ENCODE measurements at places on chromosomes 4 and X. TPM values are rescaled to one million over a fixed set of nuclear protein-coding genes. Genes with fewer than 3 reads are reported as not detected.

Gene NPY5R
- total RNA-seq: 0.29 TPM

- no peak overlapping the region for H3K4me3 ChIP-seq
- no peaks in the 10 kb centered on the region for H3K27me3 ChIP-seq
- no peaks in the 10 kb centered on the region for H3K36me3 ChIP-seq
- H3K27ac ChIP-seq: no peak overlapping the region
Measured at GRCh38 chr4:2619459-2619858, 83.0 kb downstream of the FAM193A start.

GRCh38 chr4:140097572-140097971 is 56.4 kb downstream of the MAML3 start:
- H3K36me3 ChIP-seq: no peaks in the 10 kb centered on the region
- no peak overlapping the region for H3K4me3 ChIP-seq
- H3K4me1 ChIP-seq: peaks cover 44% of the 10 kb centered on the region
- peak overlapping the region; percentile 79 for H3K27ac ChIP-seq

DNA sequence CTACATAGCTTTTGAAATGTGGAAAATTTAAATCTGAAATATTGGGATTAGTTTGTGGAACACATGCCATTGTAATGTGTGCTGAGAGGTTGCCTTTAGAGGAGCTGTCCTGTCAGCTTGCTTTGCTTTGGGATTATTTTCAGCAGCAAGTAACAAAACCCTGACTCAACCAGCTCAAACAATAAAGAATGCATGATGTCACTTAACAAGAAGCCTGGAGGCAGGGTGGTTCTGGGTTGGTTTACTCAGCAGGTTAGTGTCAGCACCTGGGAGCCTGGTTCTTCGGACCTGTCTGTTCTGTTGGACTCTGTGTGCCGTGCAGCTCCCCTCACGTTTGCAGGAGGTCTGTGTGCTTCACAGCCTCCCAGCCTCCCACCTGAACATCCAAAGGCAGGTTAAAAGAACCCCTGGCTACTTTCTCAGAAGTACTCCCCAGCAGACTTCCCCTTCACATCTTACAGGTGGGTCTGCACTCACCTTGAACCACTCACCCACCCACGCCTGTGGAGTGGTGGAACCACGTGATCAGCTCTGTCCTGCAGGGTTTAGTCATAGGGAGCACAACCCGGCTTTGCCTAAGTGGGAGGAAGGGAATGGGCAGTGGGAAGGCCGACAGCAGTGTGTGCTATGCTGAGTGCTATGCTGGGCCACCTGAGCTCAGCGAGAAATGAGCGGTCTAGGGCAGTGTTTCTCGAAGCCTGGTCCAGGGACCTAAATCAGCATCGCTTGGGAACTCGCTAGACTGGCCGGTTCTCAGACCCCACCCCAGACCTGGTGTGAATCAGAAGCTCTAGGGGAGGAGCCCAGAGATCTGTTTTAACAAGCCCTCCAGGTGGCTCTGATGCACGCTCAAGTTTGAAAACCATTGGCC is 20.4 kb downstream of the TMEM131L start:
- no peaks in the 10 kb centered on the region for H3K36me3 ChIP-seq
- no peak overlapping the region for H3K4me3 ChIP-seq
- DNase-seq: peak; percentile 52
- no peaks in the 10 kb centered on the region for H3K27me3 ChIP-seq
- H3K4me1 ChIP-seq: peaks cover 29% of the 10 kb centered on the region

DNA sequence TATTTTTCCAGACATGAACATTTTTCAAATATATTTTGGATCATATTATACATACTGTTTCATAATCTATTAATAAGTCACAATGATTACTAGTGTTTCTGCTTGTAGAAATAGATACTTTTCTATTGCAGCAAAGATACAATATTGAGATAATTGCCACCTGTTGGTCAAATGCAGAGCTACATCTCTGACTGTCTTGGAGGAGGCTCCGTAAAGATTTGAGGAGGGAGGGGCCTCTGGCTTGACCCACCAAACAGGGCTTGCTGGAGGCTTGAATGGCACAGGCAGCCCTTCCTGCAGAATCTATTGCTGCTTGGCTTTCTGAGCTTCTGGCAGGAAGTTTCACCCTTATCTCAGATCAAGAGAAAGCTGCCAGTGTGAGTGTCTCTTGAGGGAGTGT is 99.3 kb upstream of the ARMCX2 start:
- no peak overlapping the region for H3K27ac ChIP-seq
- no peaks in the 10 kb centered on the region for H3K27me3 ChIP-seq
- no peaks in the 10 kb centered on the region for H3K36me3 ChIP-seq

Gene DMD
- 16.6 TPM for total RNA-seq

Gene PPEF1
- total RNA-seq: 0.50 TPM

Gene TMEM156
- total RNA-seq: 0.29 TPM

GRCh38 chr4:36757580-36758311 is 476.3 kb downstream of the DTHD1 start:
- no peak overlapping the region for H3K27ac ChIP-seq
- no peak for DNase-seq
- no peaks in the 10 kb centered on the region for H3K27me3 ChIP-seq
- H3K4me1 ChIP-seq: no peaks in the 10 kb centered on the region
- no peak overlapping the region for H3K4me3 ChIP-seq

Gene H2BW2
- total RNA-seq: not detected

- H3K4me1 ChIP-seq: peaks cover 40% of the 10 kb centered on the region
- H3K36me3 ChIP-seq: no peaks in the 10 kb centered on the region
- no peak overlapping the region for H3K4me3 ChIP-seq
- H3K27ac ChIP-seq: no peak overlapping the region
- DNase-seq: no peak
Measured at GRCh38 chr4:139461022-139461628, 7.2 kb downstream of the RAB33B start.

GRCh38 chrX:151773434-151773833 is 38.9 kb downstream of the CNGA2 start:
- no peaks in the 10 kb centered on the region for H3K27me3 ChIP-seq
- no peak overlapping the region for H3K27ac ChIP-seq
- no peak for DNase-seq
- no peak overlapping the region for H3K4me3 ChIP-seq
- H3K36me3 ChIP-seq: no peaks in the 10 kb centered on the region

Gene CT45A10
- not detected for total RNA-seq

Data from left lung (tissue), 14 donors.